ENCODE measurements at places on chromosomes 4 and X. TPM values are rescaled to one million over a fixed set of nuclear protein-coding genes. Genes with fewer than 3 reads are reported as not detected.

NOX1 gene
- not detected for total RNA-seq

MTNR1A gene
- total RNA-seq, result not detected

SLITRK4 gene
- total RNA-seq, result 0.96 TPM

GUCY1A1 gene
- total RNA-seq, result 0.19 TPM

SULT1E1 gene
- 3.9 TPM for total RNA-seq

CPE gene
- total RNA-seq, result 294 TPM

CCDC120 gene
- 0.19 TPM for total RNA-seq

WDR17 gene
- 0.58 TPM for total RNA-seq

All from regular cardiac myocyte (primary cell).